ENCODE measurements at places on chromosomes 6 and 20.
A peak's percentile ranks its signal among the peaks of the same experiment; 100 is the strongest.

DNA sequence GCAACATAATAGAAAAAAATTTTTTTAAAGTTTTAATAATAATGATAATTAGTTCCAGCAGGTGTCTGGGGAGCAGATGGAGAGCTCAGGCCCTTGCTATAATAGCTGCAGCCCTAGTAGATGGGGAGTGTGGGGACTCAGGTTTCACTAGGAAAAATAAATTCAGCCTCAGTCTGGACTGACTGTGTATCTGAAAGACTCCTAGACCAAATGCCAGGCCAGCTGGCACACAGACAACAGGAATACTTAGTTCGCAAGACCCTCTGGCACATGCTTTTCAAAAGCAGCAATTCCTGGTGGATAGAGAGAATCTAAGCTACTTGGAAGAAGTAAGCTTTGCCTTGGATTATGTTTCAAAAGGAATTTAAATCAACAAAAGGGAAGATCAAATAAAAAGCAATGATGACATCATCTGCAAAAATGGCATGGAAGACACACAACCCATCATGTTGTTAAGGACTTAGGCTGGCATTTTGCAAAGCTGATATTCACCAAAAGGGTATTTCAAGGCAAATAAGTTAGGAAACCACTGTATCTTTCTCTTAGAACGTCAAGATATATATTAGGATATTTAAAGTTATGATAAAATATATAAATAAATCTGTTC, 107.8 kb downstream of the RNGTT start:
- no peak for DNase-seq

GRCh38 chr20:40813029-40813431, 124.0 kb upstream of the MAFB start:
- no peak for DNase-seq

DNA sequence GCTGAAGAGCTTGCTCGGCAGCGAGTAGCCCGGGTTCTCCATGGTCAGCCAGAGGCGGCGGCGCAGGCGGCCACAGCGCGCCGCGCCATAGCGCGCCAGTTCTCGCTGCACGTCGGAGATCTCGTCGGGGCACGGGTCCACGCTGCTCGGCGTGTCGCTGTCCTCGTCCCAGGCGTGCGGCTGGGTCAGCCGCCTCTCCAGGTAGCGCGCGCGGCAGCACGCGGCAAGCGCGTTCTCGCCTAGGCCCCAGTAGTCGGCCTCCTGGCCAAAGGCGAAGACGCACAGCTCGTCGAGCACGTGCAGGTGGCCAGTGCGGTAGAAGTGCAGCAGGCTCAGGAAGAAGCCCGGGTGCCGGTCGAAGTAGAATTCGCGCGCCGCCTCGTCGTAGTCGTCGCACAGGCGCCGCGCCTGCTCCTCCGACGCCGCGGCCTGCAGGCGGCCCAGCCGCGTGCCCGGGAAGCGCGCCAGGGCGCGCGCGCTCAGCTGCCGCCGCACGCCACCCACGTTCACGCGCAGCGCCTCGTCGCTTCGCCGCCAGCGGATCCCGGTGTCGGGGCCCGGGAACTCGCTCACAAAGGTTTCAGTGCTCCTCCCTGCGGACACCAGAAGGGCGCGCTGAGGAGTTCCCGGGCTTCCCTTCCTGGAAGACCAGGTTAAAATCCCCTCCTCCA, 2.7 kb downstream of the KCNS1 start:
- peak; percentile 44 for DNase-seq

DNA sequence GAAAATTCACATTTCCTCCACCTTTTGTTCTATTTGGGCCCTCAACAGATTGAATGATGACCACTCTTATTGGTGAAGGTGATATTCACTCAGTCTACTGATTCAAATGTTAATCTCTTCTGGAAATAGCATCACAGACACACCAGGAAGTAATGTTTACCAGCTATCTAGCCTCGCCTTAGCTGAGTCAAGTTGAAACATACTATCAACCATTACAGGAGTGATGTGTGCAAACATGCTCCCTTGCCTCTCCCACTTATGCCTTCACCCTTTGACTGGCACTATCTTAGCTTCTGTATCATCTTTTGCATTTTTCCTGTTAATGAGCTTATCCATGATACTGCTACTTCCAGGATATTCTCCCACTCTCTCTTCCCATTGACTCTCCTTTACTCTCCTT, 191.9 kb downstream of the CENPW start:
- no peak for DNase-seq

- DNase-seq, result no peak
Observed at GRCh38 chr6:165191461-165191860, 117.9 kb downstream of the C6orf118 start.

- DNase-seq, result no peak
Observed at GRCh38 chr6:24689964-24690363, 23.1 kb downstream of the ACOT13 start.

- no peak for DNase-seq
Observed at GRCh38 chr6:3799719-3800118, 48.2 kb upstream of the PXDC1 start.

DNA sequence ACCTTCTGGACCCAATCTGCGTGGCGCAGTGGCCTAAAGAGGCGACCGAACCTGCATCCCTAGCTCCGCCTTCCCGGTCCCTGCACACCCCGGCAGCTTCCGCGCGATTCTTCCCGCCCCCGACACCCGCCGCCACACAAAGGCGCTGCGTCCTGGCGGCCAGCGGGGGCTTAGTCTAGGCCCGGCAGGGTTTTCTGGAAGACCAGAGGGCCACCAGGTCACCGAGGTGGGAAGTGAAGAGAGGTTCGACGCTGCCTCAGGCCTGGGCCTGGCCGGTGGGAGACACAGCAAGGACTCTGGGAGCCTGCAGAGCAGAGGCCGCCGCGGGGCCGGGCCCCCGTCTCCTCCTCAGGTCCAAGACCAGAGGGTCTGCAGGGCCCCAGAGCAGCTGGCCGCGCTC, 154.9 kb downstream of the OR2B2 start:
- DNase-seq, result peak; percentile 50

- DNase-seq, result peak; percentile 51
Observed at GRCh38 chr20:2521369-2522305, 12.9 kb upstream of the ZNF343 start.

DNA sequence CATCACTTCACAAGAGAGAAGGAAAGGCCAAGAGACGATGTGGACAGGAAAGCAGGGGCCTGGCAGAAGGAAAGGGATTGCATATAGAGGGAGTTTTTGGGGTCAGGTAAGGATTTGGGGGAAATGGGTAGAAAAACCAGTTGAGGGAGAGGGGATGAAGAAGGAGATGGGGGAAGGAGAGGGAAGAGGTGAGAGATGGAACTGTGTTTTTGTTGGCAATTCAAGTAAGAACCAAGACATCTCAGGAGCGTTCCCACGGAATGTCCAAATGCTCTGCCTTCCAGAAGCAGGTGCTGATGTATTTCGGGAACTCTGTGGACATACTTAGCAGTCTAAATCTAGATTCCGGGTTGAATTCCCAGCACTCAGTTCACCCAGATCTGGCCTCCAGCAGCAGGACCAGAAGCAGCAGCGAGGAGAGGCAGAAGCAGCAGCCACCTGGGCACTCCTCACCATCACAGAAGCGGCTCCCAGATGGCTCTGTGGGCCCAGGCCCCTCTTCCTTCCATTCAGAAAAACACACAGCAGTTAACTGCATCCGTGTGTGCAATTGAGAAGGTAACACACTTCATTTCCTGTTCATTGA, 88.8 kb downstream of the DZANK1 start:
- DNase-seq, result no peak

GRCh38 chr6:11062715-11063114, 18.6 kb upstream of the ELOVL2 start:
- DNase-seq, result no peak

GRCh38 chr20:36924167-36925045, 27.1 kb downstream of the SAMHD1 start:
- no peak for DNase-seq

- DNase-seq, result no peak
Observed at GRCh38 chr20:33945391-33946081, 48.2 kb upstream of the RALY start.

GRCh38 chr6:109299776-109300564, 82.3 kb downstream of the CD164 start:
- no peak for DNase-seq

- no peak for DNase-seq
Observed at GRCh38 chr6:15106958-15107643, 138.8 kb upstream of the JARID2 start.

DNA sequence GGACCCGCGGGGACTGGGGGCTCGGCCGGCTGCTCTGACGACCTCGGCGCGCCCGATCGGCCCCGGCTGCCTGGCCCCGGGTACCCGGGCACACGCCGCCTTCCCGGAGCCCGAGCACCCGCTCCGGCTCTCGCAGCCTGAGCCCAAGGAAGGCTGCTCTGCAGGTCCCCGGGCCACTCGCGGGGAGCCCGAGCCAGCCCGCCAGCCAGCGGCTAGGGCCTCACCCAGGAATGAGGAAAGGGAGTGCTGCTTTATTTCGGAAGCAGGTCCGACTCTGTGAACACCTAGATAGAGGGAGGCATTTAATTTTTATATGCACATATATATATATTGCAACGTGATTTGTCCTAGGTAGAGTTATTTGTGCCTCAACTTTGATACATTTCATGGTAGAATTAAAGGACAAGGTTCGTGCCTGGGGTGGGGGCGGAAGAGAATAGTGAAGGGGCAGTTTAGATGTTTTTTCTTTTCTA, 15.5 kb downstream of the FOXA2 start:
- no peak for DNase-seq

GRCh38 chr6:45756606-45757005, 259.1 kb downstream of the CLIC5 start:
- DNase-seq, result no peak

GRCh38 chr20:35263532-35264341, 14.2 kb downstream of the MMP24OS start:
- DNase-seq, result no peak

DNA sequence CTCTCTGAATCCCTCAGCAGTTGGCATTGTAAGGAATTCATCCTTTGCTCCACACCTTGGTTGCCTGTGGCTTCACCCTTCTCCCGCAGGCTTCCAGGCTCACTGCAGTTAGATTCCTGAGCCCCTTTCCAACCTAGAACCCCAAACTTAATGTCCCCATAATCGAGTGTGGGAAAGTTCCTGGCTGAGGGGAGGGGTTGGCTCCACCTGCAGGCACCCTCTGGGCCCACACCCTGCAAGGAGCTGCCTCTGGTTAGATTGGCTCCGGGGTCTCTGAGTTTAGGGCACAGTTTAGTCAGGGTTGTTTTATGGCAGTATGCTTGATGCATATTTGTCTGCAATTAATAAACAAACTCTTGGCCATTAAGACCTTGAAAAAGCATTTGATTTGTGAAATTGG, 63.4 kb downstream of the MTHFD1L start:
- DNase-seq, result no peak

DNA sequence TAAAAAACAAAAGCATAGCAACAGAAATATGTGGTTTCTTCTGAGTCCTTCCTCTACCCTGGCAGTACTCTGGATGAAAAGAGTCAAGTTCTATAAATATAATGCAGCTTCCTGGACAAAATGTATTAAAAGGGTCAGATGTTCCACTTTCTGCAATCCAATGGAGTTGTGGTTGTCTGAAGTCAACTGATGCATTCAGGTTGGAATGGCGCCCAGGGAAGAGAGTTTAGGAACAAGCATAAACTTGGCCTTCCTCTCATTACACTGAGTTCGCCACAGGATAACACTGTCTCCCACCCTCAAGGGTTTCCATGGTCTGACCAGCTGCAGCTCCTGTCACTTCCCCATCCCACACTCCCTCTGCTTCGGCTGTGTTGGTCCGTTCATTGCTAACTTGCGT, 66.4 kb downstream of the PLEKHG1 start:
- DNase-seq, result no peak

- DNase-seq, result no peak
Observed at GRCh38 chr6:37502703-37503291, 3.1 kb upstream of the CCDC167 start.

DNA sequence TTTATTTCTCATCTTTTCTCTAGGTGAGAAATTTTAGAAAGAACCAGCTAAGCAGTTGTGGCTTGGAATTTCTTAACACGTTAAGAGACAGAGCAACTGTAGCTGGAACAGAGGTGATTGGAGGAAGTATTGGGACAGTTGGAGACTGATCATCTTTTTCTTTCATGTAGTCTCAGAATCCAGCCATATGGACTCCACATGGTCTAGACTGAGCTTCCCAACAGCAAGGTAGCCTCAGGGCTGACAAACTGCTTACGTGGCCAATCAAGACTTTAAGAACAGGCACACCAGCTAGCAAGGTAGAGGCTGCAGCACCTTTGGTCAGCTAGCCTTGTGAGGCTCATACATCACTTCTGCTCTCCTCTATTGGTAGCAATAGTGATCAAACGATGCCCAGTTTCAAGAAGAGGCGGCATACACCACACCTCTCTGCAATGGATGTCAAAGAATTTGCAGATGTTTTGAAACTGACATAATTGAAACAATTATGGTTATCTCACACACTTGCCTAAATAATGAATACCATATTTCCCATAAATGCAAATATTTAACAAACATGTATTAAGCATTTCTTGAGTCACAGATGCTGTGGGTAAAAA, 590.5 kb upstream of the SLC35B3 start:
- no peak for DNase-seq

DNA sequence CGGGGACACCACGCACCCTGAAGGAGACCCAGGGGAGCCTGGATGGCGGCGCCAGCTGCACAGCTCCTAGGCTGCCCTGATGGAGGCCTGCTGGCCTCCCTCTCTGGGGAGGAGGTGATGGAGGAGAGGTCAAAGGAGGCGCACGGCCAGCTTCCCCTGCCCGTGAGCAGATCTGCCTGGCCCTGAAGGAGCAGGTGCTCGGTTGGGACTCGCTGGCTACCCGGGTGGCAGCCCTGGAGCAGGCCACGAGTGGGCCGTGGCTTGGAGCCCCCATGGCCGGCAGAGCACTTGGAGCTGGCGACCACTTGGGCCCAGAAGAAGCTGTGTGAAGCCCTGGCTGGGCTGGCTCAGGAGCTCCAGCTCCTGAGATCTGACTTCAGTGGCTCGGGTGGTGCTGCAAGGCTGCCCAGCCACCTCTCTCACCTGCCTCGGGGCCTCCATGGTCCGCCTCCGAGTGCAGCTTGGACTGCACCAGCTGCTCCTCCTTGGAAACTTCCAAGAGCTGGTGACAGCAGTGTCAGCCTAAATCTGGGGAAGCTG, 7.5 kb upstream of the RAET1E start:
- no peak for DNase-seq

- DNase-seq, result peak; percentile 61
Observed at GRCh38 chr6:28953039-28953584, 29.3 kb upstream of the TRIM27 start.

- DNase-seq, result no peak
Observed at GRCh38 chr6:84033523-84034451, at the start of gene MRAP2. MRAP2 (plus strand) TSS chr6:84033772; CDS start chr6:84055319, 21,547 bp downstream.

DNA sequence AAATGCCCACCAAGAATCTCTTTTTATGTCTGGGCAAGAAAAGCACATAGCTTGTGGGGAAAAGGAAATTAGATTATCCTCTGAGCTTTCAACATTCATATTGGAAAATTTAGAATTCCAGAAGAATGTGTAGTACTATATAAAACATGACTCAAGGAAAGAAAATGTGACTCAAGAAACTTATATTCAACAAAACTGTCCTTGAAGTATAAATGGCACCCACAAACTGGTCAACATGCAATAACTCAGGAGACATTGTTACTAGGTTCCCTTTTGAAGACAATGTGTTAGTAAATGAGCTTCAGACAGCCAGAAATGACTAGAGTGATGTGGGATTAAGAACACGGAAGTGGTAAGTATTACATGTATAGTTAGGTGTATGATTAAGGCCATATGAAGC, 26.1 kb upstream of the TINAG start:
- no peak for DNase-seq

Data from naive thymus-derived CD4-positive, alpha-beta T cell (primary cell).